ENCODE measurements at places on chromosomes 1 and 21.
A peak's percentile ranks its signal among the peaks of the same experiment; 100 is the strongest.

GRCh38 chr1:8639148-8639547 lies 178.3 kb downstream of the RERE start:
- DNase-seq, result no peak

GRCh38 chr1:212853658-212854057 lies 4.4 kb upstream of the FLVCR1 start:
- no peak for DNase-seq

- no peak for DNase-seq
Measured at GRCh38 chr1:206066479-206067171, 13.7 kb downstream of the RHEX start.

DNA sequence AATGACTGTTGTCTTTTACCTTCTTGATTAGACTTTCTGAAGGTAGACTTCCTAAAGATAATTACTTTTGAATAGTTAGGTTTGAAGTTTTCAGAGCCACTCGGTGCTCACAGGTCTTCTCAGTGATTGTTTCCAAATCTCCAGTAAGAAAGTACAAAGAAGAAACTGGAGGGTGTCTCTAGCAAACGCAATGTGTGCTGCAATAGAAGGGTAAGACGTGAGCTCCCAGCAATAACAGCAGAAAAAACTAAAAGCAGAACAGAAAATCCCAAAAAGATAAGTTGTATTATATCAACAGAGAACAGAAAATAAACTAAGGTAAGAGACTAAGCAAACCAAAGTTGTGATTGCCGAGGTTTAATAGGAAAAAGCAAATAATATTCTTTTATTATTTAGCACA lies 1.8 kb downstream of the CTTNBP2NL start:
- DNase-seq, result no peak

DNA sequence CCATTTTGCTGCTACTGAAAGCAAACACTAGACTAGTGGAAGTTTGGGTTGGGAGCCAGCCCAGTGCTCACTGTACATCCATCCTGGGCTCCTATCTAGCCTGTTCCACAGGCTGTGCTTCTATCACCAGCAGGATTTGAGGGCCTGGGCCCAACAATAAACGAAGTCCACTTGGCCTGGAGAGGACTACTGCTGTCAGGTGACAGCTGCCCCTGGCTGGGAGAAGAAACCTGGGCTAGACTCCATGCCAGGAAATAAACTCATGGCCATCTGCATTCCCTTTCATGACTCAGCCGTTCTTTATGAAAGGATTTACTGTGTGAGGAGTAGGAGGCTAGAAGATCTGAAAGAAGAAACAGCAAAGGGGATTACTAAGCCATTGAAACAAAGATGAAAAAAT lies 35.5 kb downstream of the COLGALT2 start:
- DNase-seq, result no peak

DNA sequence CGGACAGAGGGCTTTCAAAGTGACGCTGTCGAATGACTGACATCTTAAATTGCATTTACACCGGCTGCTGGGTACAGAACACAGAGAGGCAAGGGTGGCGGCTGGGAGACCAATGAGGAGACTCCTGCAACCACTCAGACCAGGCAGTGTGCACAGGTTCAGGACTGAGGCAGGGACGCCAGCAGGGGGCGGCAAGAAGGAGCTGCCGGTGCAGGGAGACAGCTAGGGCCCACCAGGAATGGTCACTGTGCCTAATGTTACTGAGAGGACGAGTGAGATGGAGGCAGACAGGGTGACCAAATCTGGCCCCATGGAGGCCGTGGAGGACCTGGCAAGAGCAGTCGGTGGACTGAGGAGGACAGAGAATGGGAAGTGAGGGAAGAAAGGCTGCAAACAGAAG lies 23.5 kb downstream of the GLIS1 start:
- DNase-seq, result peak; percentile 79

DNA sequence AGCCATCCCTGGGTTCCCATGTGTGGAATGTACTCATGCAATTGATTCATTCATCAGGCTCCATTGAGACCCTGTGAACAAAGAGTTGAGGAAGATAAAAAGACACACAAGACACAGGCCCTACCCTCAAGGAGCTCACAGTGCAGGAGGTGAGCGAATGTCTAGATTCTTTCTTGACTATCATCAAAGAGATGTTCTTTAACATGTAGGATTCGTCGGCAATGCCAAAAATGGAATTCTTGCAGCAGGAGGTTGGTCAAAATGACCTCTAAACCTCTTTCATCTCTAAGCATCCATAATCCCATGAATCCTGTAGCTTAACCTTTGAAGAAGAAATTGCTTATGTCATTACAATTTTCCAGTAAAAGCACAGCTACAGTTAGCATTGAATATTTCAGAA lies 27.9 kb upstream of the TTF2 start:
- no peak for DNase-seq

DNA sequence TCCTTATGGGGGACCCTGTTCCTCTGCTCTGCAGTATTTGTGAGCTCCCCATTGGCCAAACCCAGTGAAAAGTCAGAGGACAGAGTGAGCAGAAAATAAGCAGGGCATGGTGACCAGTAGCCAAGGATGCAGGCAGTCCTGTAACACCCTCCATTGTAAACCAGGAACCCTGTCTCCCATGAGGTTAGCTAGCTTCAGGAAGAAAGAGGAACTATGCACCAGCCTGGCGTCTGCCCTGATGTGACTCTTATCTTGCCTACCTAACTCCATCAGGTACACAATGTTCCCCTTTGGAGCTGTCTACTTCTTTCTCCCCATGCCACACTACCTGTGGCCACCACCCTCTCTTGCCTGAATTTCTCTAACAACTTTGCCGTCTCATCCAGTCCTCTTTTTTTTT lies 119.2 kb downstream of the LRIG2 start:
- no peak for DNase-seq

- no peak for DNase-seq
Measured at GRCh38 chr1:168468822-168469221, 75.0 kb downstream of the XCL2 start.

Measured in WTC11 (cell line).